ENCODE measurements at places on chromosomes 5 and 9.
A peak's percentile ranks its signal among the peaks of the same experiment; 100 is the strongest.

- DNase-seq: peak; percentile 58
These were observed 20.3 kb downstream of the CAMSAP1 start for GRCh38 chr9:135887021-135887507.

DNA sequence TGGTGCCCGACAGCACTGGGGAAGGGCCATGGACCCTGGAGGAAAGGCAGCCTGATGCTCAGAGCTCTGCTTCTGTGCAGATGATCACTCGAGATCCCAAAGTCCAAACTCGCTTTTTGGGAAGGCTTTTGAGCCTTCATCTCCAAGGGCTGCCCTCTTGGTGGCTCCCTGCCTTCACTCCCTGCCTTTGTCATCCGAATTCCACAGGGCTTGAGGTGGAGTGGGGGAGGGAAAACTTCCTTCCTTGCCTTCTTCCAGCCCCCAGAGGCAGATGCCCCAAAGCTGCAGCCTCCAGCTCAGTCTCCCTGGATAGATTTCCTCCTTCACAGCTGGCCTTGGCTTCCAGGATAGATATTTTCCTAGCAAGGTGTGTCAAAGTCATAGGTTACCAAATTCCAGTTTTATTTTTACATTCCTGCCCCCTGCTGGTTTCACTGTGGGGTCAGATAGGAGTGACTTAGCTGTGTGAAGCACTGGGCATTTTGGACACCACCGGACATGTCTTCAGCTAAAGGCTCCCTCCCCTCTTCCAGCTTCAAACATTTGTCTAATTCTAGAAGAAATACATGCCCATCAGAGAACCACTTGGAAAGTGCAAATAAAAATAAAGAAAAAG is 268.2 kb downstream of the HSPA4 start:
- no peak for DNase-seq

DNA sequence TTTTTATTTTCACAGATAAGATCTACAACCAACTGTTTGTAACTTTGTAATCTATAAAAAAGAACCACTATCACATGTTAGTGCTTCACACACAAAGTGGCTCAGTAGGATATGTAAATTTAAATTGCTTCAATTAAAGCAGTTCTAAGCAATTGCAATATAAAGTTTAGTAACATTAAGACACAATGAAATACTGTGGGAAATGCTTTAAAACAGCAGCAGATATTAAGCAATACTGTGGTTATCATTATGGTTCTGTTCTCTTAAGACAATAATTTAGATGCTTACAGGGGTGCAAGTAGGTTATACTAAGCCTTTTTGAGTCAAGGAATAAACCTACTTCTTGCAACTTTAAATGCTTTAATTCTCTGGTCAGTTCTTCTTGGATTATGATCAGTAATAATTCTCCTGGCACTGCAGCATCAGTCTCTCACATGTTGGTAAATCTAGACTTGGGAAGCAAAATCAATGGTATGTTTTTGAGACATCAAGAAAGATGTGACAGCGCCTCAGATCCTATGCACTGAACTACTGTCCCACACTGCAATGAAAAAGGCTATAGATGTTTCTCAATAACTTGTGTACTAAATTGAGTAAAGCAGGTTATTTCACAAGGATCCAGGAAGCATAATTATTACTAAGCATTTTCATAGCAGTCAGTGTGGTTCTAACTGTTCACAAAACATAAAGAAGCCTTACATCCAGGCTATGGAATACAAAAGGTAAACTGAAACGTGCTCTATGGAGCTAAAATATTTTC is 338.7 kb upstream of the PDE4D start:
- DNase-seq: no peak

- DNase-seq: peak; percentile 50
These were observed 36.8 kb downstream of the PTGES start for GRCh38 chr9:129716091-129716490.

DNA sequence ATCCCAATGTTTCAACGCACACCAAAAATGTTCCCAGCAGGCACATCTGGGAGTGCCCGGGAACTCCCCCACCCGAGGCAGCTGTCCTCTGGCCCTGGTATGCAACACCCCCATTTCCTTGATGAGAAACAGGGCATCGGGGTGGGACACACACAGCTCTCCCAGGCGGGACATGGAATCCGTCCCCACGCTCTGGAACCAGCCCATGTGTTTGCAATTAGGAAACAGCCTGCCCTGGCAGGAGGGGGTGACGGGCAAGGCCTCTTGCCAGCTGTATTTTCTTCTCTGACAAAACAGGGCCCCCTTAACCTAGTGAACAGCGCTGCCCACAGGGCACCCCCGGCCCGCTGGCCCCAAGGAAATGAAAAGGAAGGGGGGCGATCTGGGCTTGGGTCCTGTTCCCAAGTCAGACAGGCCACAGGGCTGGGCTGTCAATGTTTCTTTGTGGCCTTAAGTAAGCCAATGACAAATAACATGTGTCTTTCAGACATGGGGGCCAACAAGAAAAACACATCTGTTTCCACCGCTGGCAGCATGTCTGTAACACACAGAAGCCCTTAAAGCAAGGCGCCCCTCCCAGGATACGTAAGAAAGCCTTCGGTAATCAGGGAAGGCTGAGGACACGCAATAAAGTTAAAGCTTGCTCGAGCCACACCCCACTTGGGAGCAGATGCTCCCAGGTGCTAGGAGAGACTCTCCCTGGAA is 125.3 kb downstream of the ROR2 start:
- DNase-seq: peak; percentile 69

DNA sequence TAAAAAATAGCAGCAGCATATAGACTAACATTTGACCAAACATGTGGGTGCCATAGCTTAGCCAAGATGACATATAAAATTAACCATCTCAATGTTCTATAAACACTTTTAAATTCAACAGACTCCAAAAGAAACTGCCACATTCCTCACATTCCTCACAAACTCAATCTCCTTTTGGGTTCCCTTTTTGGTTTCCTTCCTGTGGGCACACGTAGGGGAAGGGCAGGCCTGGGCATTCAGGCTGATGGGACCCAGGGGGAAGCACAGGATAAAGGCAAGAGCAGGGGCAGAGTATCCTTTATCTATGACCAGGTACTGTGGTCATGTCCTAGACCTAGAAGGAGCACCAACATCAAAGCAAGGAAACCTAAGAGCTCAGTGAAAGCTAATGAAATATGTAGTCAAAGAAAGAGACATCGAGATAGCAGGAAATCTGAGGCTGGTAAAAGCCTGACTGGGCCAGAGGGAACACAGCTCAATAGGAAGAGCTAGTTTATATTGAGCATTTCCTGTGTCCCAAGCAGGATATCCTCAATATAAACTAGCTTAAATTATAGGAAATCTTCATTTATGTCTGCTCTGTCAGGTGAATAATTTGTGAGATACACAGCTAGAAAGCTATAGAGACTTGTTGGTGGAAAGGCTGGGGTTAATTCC is 13.6 kb upstream of the ERAP1 start:
- peak; percentile 67 for DNase-seq

DNA sequence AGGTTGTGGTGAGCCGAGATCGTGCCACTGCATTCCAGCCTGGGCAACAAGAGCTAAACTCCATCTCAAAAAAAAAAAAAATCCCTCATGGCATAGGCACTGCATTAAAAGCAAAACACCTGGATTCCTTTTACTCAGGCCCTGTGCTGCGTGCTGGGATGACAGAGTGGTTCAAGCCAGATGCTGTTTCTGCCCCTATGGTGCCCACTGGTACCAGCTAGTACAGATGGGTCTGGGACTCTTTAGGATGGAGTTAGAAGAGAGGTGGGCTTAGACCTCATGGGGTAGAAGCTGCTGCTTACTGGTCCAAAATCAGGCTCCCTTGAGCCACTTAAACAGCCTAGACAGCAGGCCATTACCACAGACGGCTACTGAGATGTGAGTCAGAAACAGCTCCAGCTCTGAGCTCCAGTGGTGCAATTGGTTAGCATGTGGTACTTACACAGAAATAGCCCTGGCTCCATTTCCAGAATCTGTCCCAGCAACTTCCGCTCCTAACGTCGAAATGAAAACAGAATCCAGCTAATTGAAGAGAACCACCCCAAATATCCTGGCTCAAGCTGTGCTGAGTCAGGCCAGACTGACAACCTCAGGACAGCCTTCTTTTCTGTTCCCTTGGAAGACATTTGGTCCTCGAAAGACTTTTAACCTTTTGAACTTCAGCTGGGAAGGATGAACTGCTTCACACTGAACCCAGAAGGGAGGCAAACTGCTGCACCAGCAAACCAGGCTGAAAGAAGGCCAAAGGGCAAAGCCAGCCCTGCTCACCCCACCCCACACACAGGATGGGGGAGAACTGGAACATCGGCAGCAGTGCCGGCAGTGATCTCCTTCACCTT is 15.5 kb downstream of the C5orf15 start:
- peak; percentile 90 for DNase-seq

- no peak for DNase-seq
These were observed 96.5 kb upstream of the RPS23 start for GRCh38 chr5:82374637-82375036.

DNA sequence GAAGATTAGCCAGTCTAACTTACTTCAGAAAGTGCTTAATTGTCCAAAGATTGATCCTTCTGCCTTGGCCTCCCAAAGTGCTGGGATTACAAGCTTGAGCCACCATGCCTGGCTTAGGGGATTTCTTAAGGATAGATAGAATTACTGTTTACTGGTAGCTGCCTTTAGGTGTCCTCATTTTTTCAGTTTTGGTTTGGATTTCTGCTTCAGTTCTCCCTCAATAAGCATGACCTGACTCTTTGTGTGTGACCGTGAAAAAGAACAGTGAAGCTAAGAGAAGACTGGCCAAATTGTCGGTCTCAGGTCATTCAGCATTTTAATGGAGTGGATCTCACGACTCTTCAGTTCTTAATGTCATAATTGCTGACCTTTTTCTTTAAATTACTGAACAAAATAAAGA is 22.9 kb upstream of the CMYA5 start:
- DNase-seq: no peak

DNA sequence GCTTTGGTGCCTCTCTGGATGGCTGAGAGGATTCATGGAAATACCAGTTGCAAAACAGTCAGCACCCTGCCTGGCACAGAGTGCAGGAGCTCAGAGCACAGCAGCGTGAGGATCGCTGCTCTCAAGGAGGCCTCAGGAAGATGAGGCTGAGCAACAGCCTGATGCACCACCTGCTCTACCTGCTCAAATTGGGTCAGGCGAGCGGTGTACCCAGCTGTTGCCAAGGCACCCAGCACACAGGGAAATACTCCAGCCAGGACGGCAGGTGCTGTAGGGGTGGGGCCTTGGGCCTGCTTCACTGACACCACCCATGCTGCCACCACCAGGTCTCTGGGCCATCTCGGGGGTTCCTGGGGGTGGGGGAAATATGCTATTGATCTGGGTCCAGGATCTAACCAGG is 4.3 kb downstream of the EEIG1 start:
- no peak for DNase-seq

DNA sequence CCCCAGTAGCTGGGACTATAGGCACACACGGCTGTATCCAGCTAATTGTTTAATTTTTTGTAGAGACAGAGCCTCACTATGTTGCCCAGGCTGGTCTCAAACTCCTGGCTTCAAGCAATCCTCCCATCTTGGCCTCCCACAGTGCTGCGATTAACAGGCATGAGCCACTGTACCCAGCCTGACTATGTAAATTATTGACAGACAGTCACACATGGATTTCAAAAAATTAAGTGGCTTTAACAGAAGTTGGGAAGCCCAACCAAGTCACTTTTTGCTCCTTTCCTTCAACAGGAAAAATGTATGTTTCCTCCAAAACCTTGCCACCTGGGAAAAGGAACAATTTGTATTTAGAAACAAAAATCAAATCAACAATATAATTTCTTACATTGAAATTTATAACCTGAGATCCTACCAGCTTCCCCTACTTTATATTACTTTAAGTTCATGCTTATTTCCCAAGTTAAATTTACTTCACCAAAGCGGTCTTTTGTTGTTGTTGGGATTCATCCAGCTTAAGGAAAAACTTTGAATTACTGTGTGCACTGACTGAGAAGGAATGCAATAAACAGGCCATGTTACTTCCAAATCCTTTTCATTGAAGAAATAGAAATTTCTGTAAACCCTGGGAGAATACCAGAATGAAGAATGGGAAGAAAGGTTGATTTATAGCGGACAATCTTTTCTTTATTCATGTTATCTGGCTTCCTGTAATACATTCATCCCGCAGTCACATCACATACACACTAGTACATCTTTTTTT is 8.6 kb downstream of the PCA3 start:
- no peak for DNase-seq

DNA sequence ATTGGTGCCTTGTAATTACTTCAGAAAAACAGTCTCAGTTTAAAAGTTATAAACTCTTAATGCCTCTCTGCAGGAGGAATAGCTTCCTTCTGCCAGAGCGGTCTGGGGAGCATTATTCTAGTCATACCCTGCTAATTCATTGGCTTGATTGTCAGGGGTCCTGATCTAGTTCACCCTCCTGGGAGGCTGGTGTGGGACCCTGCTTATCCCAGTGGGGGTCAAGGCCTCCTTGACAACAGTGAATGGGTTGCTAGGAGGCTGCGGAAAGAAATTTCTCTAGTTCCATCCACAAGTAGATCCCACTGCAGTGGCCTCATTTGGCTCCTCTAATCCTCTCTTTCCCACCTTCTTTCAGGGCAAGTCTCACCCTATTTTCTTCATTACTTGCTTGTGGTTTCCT is 105.7 kb downstream of the TMC1 start:
- DNase-seq: no peak

DNA sequence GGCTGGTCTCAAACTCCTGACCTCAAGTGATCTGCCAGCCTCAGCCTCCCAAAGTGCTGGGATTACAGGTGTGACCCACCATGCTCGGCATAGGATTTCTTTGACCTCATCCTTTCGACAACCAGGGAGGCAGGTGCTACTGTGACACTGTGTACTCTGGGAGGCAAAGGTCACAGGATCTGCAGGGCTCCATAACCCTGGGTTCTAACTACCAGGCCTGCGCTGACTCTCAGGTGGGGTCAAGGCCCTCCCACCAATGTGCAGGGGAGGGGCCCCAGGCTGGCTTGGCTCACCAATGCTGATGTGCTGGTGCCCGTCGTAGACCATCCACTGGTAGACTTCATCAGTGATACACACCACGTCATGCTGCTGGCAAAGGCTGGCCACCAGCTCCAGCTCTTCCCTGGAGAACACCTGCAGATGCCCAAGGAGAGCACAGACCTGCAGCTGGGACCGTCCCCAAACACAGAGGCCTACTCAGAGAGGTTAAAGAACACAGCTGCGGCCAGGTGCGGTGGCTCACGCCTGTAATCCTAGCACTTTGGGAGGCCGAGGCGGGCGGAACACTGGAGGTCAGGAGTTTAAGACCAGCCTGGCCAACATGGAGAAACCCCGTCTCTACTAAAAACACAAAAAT is 7.0 kb upstream of the SPOUT1 start:
- DNase-seq: no peak

DNA sequence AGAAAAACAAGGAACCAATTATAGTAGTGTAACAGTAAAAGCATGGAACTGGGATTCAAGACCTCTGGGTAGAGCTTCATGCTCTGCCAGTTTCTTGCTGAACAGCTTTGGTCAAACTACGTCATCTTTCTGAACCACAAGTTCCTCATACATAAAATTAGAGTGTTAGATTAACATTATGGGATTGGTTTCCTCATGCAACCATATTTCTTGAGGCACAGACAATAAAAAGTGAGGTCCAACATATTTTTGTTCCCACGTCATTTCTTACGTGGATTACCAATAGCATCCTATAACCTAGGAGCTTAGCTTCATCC is 354.8 kb downstream of the TMEM232 start:
- DNase-seq: no peak

All from EL (cell line).